NCI-H2029 (cell line): ENCODE measurements at places on chromosomes 11 and 22.

- peak; percentile 74 for DNase-seq
These were observed 4.5 kb upstream of the NCF4 start for GRCh38 chr22:36856121-36856791.

GRCh38 chr11:6410695-6411430 is 8.0 kb downstream of the APBB1 start:
- DNase-seq: no peak

GRCh38 chr11:86230921-86231434 is 13.6 kb upstream of the EED start:
- no peak for DNase-seq

DNA sequence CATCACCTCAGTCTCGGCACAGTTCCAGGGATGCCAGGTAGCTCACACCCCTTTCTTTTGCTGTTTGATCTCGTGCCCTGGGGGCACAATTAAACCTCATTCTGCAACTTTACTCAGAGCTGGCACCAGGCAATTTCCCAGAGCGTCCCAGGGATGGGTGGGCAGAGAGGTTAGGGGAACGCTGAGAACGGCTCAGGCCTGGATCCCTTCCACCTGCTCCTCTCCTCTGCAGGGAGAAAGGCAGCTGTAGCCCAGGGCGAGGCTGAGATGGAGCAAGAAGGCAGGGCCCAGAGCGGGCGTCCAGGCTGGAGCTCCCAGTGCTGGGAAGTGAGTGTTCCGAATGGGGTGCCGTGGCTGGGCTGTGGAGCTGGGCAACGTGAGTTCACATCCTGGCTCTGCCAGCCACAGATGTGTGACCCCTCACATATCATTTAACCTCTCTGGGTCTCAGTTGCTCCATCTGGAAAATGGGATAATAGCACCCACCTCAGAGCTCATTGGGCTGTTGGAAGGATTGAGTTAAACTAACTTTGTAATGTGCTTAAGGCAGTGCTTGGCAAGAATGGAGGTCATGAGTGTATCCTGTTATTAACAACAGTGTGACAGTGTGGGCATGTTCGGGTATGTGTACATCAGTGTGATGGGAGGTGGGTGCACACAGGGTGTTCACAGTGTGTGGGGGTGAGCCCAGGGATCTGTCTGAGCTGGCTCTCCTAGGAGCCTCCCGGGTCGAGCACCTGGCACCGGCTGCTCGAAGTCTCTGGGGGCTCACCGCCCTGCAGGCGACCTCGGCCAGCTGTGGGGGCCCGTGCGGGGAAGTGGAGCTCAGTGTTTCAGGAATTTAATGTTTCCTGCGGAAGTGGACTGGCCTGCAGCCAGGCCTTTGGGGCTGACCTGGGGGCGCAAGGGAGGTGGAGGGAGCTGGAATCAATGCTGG is 15.5 kb downstream of the OTUB1 start:
- no peak for DNase-seq

- no peak for DNase-seq
These were observed 8.4 kb upstream of the MGAT3 start for GRCh38 chr22:39448205-39449054.

- DNase-seq: no peak
These were observed 13.7 kb upstream of the TSG101 start for GRCh38 chr11:18540207-18541009.

GRCh38 chr11:61713906-61714305 is 33.7 kb downstream of the DAGLA start:
- no peak for DNase-seq

DNA sequence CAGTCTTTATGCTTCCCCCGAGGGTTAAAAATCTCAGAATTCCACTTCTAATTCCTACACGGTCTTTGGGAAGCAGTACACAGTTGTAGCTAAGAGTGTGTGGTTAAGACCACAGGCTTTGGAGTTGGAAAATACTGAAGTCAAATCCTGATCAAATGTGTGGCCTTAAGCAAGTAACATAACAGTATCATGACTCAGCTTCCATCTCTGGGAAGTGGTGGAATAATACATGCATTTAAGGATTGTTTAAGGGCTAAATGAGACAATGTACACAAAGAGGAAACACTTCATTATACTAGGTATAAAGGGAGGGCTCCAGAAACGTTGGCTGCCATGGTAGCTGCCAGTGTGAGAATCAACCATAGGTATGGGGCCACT is 71.5 kb downstream of the FAT3 start:
- no peak for DNase-seq

DNA sequence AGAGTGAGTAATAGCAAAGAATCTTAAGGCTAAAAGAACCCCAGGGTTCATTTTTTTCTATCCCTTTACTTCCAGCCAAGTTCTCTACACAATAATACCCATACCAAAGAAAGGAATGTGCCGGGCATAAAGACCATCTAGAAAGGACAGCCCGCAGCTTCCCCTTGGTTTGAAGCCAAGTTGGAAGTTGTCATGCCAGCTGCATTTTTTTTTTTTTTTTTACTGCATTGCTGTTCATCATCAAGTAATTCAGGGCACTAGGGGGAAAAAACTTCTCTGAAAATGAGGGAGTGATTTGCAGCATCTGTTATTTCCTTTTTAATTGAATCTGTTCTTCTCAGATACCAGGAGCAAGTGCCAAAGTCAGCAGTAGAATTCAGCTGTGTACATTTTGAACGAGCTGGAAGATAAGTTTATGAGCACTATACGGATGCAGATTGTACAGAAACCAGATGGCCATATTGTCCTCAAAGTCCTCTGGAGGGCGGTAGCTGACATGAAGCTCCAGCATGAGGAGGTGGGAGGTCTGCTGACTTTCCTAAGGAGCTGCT is 56.4 kb downstream of the UBASH3B start:
- no peak for DNase-seq

DNA sequence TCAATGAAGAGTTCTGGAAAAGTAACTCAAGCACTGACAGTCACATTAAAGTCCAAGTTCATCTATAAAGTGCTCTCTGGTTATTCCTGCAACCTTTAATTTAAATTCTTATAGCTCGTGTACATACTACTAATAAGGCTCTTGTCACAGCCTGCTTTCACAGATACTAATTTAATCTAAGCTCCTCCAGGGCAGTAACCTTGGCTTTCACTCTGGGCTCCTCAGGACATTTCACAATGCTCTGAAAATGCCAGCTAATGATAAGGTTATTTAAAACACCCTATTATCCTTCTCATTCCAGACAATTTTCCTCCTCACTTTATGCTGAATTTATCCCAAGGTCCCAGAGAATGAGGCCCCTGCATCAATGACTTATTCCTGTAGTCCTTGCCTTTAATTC is 242.7 kb upstream of the CCDC90B start:
- no peak for DNase-seq

- DNase-seq: peak; percentile 61
These were observed 75.0 kb downstream of the JRKL start for GRCh38 chr11:96464700-96465307.

DNA sequence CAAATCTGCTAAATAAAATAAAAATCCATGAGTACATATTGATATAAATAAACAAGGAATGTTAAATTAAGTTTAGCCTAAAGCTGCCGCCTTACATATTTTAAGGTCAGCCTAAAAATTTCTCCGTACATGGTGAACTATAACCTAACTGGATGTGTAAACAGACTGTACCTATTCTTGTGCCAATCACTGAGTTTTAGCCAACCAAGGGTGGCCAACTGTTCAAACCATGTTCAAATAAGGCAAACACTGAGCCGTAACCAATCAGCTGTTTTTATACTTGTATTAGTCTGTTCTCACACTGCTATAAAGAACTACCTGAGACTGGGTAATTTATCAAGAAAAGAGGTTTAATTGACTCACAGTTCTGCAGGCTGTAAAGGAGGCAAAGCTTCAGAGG is 8.6 kb upstream of the QSER1 start:
- no peak for DNase-seq

- no peak for DNase-seq
These were observed 36.3 kb upstream of the CARS1 start for GRCh38 chr11:3093281-3094191.

- no peak for DNase-seq
These were observed 6.9 kb upstream of the SYT8 start for GRCh38 chr11:1827931-1828330.

GRCh38 chr22:22853713-22854112 is 33.9 kb upstream of the IGLL5 start:
- DNase-seq: no peak

GRCh38 chr11:60065801-60066200 is 9.3 kb downstream of the MS4A3 start:
- no peak for DNase-seq

DNA sequence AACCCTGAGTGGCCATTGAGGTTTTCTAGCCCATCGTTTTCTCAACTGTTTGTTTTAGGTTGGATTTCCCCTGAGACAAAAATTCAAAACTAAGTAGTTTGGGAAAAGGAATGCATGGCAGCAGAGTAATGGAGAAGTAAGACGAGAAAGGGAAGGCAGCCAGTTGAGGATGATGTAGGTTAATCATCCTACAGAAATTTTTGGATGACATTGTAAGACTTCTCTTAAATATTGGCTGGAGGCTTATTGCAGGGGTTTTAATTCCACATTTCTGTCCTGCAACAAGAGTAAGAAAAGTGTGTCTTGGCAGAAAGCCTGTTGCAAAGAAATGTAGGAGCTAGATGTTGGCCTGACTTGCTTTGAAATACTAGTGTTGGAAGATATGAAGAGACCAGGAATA is 308.8 kb downstream of the LUZP2 start:
- DNase-seq: no peak

DNA sequence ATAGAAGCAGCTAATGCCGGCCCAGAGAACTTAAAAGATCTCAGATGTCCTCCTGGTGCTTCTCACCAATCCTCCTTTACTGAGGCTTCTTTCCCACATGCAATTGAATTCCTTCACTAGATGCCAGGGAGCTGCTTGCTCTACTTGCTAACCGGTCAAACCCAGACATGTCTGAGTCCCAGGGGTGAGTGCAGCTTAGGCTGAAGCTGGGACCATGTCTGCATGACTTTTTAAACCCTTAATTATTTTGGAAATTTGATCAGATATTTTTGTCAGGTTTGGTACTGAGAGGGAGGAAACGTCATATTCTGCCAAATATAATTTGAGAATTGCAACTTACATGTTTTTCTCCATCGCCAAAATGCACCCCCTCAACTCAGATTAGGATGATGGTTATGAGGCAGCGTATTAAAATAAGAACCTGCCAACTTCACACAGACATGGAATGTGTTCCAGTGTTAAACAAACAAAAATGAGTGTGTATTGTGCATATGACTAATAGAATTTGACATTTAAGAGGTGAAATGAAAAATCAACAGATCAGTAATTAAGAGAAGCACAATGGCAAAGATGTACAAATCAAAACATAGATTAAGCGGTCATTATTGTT is 529.5 kb downstream of the ETS1 start:
- DNase-seq: no peak

DNA sequence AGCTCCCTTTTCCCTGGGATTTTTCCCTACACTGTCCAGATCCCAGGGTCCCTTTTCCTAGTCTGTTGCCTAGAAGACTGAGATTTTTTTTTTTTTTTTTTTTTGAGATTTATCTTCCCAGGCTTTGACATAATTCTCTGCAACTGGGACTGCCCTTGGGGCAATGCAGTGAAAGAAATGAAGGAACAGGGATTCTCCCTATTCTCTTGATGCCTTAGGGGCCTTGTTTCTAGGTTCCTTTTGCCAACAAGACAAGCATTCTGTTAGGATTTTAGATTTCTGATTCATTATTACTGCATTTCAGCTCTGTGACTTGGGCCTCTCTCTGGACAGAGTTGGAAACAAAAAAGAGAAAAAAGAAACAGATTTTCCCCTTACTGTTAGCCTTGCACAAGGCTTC is 47.3 kb downstream of the QSER1 start:
- DNase-seq: no peak

GRCh38 chr22:43235445-43236409 is 48.8 kb upstream of the TTLL12 start:
- no peak for DNase-seq

DNA sequence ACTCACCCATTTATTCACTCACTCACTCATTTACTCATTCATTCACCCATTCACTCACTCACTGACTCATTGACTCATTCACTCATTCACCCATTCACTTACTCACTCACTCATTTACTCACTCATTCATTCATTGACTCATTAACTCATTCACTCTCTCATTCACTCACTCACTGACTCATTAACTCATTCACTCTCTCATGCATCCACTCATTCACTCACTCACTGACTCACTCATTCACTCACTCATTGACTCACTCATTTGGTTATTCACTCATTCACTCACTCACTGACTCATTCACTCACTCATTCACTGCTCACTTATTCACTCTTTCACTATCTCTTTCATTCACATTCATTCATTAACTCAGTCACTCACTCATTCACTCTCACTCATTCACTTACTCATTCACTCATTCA is 2.5 kb upstream of the MUC5AC start:
- no peak for DNase-seq

DNA sequence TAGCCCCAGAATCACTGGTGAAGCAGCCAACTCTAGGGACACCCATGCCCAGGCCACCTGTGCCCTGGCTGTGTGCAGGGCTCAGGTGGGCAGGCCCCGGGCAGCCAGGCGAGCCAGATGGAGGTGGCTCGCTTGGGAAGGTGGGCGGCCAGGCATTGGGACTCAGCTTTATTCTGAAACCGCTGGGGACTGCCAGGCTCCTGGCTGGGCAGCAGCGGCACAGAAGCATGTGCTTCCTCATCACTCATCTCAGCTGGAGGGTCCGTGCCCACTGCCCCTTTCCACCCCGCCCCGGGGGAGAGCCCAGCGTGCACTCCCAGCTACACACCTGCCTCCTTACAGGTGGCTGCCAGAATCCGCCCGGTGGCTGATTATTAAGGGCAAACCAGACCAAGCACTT is 27.1 kb upstream of the SLC22A12 start:
- DNase-seq: no peak

- DNase-seq: no peak
These were observed 501.9 kb downstream of the BRD1 start for GRCh38 chr22:49325531-49326395.

- peak; percentile 68 for DNase-seq
These were observed 350.0 kb upstream of the NCAM1 start for GRCh38 chr11:112610996-112611750.

DNA sequence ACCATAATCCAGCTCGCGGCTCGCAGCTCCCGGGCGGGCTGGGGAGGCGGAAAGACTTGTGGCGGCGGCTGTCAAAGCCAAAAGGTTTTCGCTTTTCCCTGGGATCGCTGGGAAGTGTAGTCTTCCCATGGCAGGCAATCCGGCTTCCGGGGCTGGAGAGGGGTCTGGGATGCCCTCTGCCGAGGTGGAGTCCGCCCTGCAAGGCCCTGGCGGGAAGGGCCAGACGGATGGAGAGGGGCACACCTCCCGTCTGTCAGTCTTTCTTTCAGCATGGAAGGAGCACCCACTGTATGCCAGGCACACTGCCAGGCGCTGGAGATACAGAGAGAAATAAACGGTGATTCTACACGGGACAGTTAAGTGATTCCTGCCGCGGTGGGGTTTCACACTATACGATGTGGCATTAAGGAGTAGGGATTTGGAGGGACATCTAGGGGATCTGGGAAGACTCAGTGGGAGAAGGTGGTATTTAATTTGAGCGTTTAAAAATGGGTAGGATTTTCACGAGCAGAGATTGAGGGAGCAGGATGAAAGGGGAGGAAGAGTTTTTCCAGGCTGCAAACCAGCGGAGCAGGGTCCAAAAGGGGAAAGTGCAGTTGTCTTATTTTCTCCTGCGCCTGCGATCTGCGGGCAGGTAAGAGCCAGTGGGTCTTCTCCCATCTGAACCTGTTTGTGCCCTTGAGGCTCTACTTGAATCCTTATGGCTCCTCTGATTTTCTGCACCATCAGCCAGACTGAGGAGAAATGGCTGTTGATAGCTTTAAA is at the start of gene BACE1:
BACE1 (minus strand) TSS at position 60 of the 765 bp plus-strand sequence. CDS start 461 bp downstream, outside the sequence.
- DNase-seq: peak; percentile 54
